CD4-positive, alpha-beta T cell treated with Interleukin-12 subunit alpha and Interleukin-12 subunit beta, for 1 hour (primary cell): ENCODE measurements at places on chromosomes 2 and 18.

DNA sequence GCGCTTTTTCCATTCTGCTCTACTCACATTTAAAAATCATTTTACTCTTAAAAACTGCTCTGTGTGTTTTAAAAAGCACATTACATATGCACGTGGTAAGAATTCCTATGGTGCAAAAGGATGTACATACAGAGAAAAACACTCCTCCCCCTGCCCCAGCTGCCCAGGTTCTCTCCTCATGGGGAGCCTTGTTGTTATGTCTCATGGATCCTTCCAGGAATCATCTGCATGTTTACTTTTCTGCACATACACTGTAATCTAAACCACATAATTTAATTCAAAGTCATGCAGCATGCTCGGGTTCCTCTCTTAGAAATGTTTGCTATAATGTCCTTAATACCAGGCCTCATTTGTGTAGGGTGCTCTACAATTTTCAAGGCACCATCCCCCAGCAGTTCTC is 243.3 kb downstream of the LOXHD1 start:
- DNase-seq = no peak

DNA sequence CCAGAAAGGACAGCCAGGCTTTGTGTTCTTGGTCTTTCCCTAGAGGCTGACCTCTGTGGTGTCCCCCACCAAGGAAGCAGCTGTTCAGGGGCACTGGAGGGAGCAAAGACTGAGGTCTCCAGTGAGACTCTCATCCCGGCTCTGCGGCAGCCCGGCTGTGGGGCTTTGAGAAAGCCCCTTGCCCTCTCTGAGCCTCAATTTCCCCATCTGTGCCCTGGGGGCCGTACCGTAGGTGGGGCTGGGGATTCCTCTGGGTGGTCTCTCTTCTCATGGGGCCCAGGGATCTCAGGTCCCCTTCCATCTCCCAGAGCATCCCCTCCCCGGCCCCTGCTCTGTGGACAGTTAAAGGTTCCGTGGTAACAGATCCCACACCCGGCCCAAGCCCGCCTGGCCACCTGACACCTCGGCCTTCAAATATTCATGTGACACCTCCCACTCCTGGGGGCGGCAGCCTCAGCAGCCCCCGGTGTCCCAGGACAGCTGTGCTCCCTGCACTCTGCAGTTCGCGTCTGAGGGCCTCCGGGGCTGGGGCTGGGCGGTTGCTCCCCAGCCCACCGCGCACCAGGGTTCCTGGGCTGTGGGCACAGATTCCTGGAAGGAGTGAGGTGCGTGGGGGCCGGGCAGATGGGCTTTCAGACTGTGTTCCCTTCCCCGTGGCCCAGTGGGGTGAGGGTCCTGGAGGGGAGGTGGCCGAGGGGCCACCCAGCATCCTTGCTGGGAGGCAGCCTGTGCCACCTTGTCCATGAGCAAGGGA is 15.1 kb upstream of the KLHL30 start:
- DNase-seq = no peak

DNA sequence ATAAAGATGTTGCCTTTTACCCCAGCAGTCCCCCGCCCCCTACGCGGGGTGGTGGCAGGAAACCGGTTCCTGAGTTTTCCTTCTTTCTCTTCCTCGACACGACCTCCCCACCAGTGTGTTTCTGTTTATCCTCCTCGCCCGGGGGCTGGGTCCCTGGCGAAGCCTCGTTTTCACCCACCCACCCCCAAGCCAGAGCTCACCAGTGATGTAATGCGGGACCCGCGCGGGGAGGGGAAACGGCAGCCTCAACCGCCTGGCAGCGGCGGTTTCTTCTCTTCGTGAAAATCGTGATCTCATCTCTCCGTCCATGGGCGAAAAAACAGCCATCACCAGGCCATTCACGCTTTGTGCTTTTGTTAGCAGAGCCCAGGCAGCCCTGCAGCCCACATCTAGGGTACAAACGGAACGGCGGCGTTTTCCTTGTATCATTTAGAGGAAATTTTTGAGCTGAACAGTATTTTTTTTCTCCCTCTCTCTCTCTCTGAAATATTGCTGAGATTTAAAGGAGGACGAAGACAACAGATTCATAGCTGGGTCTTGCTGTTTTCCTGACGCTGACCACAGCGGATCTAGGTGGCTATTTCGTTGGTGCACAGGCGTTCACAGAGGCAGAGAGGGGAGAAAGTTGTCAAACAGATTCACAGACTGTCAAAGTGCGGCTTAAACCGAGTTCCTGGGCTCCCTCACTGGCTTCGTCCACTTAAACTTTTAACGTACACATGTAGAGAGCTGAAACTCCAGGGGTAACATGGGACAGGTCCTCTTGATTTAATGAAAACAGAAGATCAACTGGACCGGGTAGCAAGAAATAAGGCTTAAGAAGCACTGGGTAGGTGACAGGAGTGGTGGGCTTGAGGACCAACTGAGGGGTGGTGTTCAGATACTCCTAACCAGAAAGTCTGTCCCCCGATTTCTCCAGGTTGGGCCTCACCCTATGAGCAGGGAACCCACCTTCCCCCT is 21.9 kb upstream of the PAX3 start:
- DNase-seq = no peak

GRCh38 chr2:64263315-64263714 is 119.1 kb upstream of the PELI1 start:
- no peak for DNase-seq

DNA sequence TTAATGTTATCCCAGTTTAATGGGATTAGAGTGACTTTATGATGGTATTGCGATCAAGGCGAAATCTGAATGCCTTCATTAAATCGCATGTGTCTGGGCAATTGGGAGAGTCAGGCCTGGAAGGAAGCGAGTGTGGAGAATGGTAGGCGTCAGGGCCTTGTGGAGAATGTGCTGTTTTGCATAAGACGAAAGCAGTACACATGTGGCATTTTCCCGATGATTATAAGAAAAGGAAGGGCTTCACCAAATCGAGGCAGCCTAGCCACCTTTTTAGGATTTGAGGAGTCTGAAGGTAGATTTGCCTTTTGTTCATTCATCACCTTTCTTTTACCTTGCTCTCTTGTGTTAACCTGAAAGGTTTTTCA is 1.0 kb downstream of the ZNF532 start:
- no peak for DNase-seq
